ENCODE measurements at places on chromosomes 3 and 15.

DNA sequence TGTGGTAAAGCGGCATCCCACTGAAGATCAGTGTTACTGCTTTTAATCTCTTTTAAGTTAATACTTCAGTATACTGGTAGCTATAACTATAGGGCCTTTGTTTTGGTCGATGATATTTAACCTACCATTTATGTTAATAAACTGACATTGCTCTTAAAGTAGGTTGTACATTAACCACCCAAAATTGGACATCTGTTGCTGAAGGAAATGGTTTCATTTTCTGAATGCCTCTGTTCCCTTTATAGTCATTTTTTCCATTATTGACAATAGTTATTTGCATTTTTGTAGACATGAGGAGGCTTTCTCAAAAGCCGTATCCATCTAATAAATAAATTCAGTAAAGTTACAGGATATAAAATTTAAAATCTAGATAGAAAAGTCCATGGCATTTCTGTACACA, 252.4 kb upstream of the UBE2E1 start:
- DNase-seq, result no peak

GRCh38 chr15:40501487-40501886, 30.7 kb downstream of the CHST14 start:
- DNase-seq, result no peak

GRCh38 chr3:196778755-196779154, 39.1 kb downstream of the PAK2 start:
- no peak for DNase-seq

DNA sequence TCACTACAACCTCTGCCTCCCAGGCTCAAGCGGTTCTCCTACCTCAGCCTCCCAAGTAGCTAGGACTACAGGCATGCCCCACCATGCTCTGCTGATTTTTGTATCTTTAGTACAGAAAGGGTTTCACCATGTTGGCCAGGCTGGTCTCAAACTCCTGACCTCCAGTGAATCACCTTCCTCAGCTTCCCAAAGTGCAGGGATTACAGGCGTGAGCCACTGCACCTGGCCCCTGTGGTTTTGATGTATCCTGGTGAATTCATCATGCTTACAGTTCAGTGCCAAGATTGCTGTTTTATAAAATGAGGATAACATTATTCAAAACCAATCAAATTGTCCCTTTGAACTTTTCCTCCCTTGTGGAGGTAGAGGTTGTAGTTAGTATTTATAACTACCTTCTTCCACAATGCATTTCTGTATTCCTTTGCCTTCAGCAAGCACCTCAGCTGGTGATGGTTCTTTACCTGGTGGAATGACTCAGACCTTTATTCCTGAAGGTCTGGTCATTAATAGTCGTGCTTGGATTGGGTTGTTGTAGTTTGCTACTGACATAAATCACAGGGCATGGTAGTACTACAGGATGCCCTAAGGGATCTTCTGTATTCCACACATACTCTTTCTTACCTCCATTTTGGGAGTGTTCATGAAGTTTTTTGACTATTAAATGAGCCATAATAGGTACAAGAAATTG, 76.9 kb downstream of the UBP1 start:
- no peak for DNase-seq

DNA sequence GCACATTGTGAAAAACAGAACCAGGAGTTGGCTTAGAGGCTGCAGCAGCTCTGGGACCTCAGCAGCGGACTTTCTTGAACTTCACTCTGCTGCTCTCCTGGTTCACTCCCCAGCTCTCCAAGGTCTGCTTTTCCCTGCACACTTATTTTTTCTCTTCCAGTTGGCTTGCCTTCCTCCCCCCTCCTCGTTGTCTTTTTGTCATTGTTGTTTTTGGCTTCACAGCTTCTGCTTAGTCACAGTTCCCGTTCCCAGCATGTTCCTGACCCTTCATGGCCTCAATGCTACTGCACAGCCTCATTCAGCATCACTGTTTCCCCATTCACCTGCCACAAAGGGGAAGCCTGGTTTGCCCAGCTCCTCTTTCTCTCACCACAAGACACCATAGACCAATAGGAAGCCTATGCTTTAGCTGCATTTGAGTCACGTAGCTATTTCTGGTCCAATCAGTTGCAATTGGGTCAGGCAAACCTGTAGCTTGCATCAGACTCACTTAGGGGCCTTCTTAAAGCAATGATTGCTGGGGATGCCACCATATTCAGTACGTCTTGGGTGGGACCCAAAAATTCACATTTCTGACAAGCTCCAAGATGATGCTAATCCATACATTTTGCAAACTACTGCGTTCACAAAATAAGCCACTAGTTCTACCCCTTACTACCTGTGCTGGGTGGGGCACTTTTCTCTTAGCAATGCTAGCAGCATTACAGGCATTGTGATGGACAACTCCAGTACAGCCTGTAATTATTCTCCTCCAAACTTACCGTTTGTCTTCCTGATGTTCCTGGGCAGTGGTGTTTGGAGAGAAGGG, 7.8 kb upstream of the SUMF1 start:
- peak; percentile 5 for DNase-seq

DNA sequence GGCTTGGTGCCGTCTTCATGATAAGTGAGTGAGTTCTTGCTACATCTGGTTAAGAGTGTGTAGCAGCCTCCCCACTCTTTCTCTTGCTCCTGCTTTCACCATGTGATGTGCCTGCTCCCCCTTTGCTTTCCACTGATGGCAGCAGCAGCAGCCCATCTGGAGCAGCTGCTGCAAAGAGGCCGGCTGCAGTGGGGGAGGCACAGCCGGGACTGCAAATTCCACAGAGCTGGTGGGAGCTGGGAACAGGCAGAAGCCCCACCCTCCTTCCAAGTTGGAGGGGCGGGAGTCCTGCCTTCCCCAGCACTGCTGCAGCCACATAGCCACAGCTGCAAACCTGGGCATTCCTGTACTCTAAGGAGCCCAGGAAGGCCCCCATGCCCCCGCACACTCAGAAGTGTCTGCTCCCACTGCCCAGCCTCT, 62.8 kb upstream of the IMPG2 start:
- no peak for DNase-seq

DNA sequence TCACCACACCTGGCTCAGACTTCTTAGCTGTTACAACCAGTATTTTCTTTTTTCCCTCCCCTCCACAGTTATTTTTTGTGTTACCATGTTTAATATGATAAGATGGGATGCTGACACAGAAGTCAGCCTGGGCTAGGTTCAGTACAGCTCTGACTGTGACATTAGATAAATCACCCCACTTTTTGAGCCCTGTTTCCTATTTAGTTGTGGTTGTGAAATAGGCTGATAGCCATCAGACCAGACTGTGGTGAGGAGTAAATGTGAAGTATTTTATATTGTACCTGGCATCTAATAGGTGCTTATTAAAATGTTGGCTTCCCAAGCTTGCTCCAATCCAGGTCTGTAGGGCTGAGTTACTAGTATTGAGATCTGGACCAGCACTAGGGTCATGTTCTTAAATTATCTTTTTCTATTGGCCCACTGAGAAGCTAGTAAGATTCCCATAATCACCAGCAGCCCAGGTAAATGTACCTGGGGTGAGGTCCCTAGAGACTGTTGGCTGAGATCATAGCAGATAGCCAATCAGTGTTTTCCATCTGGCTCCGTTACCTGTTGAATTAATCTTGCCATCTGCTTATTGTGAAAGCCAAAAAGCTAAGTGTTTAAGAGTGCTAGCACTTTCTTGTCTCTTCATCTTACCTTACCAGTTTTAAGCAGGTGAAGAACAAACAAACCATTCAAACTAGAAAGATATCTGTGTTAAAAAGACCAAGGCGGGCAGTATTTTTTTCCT, 61.0 kb downstream of the CCK start:
- no peak for DNase-seq

GRCh38 chr3:175659670-175660350, 800.7 kb downstream of the NAALADL2 start:
- DNase-seq, result no peak

DNA sequence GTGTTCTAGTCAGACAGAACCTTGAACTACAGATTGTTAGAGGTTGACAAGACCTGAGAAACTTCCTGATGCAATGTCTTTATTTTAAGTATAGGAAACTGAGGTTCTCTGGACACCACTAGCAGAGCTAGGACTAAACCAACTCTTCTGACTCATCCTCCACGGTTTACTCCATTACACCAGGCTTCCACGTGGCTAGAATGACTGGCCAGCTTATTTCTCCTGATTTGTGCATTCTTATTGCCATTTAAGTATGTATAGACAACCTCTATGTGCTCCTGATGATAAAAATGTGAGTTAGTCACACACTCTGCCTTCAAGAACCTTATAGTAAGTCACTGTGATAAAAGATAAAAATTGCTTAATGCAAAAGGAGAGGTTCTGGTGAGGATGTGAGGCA, 182.7 kb downstream of the MEX3B start:
- no peak for DNase-seq

DNA sequence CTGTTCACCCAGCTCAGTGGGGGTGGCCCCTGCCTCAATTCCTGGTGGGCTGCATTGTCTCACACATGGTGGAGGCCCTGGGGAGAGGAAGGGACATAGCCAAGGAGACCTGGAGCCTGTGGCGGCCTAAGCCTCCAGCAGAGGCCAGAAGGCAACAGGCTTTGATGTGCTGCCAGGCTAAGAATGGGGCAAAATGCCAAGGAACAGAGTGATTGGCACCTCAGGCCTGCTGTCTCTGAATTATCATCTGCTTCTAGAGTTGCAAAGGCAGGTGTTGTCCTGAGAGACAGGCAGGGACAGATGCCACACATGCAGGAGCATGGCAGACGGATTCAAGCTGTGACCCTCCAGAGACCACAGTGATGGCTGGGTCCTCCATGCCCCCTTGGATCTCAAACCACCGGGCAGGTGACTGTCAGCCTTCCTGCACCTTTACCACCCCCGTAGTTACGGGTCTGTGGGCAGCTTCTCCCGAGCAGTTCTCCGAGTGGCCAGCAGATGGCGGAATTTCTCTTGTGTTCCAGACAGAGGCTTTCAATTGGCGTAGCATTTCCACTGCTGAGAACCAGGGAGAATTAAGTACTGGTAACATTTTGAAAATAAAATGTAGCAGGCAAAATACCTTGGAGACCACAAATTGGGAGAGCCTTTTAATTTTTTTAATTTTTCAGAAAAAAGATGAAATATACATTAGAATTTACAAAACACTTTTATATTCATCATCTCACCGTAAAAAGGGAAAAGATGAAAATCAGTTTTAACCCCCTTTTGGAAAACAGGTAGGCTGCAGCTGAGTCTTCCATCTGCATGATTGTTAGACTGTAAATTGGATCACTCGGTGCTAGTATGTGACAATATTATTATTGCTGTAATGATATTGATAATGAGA, 525.5 kb upstream of the CFAP20DC start:
- DNase-seq, result peak; percentile 74

DNA sequence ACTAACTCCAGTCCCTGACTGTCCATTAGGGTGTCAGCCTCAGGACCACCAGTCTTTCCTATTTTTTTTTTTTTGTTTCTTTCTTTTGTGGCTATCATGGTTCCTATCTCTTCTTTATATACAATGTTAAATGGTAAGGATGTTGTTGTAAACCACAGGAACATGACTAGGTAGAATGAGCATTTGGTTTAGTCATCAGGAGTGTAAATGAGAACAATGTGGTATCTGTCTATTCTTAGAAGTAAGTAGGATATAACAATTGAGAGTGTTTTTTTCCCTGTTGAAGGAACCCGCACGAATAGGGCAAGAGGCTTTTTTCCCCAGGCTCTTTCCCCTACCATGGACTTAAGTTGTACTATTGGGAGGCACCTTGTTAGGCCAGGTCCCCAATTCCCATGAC, 880.3 kb upstream of the GBE1 start:
- no peak for DNase-seq

DNA sequence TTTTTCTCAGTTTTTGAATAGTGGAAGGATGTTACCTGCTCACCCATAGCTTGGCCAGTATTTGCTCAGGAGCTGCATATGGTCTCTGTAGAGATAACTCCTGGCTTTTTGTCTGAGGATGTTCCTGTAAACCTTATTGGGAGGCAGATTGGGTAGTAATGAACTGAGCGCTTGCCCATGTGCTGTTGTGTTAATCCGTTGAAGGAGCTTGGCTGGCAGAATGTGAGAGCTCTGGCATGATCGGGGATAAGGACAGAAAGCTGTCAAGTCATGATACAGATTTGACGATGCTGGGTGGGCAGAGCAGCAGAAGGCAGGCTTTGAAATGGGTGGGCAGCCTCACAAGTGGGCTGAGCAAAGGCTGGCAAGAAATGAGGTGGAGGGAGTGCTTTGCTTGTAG, 27.4 kb downstream of the SH3GL3 start:
- no peak for DNase-seq

DNA sequence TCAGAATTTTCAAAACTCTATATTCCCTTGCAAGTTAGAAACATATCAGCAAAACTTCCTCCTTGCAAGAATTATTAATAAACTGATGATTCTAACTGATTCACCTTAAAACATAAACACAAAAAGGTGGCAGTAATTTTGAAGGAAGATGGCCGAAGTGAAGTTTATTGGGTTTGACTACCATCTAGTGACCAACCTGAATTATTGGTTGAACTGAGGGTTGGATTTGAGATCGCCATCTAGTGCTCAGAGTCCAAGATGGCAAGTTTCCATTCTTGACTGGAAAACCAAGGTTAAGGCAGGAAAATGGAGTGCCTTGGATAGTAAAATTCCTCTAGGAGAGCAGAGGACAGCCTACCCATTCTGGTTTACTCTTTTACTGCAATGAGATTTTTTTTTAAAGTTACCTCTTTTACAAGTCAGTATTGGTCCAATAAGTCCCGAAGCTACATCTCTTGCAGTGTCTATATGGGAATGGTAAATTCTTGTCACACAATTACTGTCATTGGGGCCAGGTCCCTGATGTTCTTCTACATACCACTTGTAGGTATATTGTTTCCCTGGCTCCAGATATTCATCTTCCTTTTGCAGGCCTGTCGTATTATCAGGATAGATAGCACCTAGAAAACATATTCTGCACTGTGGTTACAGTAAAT, 51.6 kb upstream of the CP start:
- DNase-seq, result no peak

GRCh38 chr3:121895121-121895520, 920 bp downstream of the SLC15A2 start:
- DNase-seq, result no peak

GRCh38 chr15:61083788-61084134, 145.3 kb downstream of the RORA start:
- DNase-seq, result no peak

- DNase-seq, result no peak
Observed at GRCh38 chr15:26690778-26691177, 82.1 kb downstream of the GABRB3 start.

All from hypothalamus (tissue), 51 donors.